ENCODE measurements at places on chromosomes 11 and 22.

GRCh38 chr11:19366992-19367709 lies 126.4 kb upstream of the E2F8 start:
- DNase-seq: no peak

- no peak for DNase-seq
These were observed 17.3 kb upstream of the RASD2 start for GRCh38 chr22:35523167-35523947.

- no peak for DNase-seq
These were observed 910 bp downstream of the CLTCL1 start for GRCh38 chr22:19290400-19291217.

DNA sequence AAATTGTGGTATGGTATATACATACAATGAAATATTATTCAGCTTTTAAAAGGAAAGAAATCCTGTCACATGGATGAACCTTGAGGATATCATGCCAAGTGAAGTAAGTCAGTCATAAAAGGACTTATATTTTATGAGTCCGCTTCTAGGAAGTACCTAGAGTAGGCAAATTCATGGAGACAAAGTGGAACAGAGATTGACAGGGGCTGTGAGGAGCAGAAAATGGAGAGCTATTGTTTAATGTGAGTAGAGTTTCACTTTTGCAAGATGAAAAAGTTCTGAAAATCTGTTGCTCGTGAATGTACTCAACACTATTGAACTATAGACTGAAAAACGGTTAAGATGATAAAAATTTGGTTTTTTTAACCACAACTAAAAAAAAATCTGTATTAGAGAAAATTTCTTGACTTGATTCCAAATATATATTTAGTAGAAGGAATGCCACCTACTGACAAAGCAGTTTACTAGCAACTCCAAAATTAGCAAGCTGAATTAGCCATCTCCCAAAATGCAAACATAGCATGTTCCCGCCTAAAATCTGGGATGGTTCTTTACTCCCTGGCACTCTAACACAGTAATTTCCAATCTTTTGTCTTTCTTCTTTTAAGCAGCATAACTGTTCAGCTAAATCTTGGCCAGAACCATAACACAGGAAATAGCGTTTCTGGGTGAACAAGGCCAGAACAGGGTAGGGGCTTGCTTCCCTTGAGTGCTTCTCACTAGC lies 1.5 kb downstream of the UFD1 start:
- DNase-seq: no peak

DNA sequence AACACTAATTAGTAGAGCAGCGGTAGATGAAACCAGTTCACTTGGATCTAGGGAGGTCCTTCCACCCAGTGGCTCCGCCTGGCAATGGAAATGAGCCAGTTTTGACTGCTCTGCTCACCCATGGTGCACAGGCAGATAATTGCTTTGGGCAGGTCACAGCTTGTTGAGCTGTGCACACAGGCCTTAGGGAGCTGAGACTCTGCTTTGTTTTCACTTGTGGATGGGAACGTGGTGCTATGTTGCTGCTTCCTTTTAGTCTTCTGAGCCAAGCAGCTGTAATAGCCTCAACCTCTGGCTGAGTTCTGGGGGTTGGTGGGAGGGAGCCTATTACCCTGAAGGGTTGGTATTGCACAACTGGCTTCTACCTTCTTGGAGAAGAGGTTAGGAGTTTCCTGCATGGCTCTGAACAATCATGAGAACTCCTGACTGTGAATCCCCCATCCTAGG lies 262.3 kb upstream of the MTNR1B start:
- DNase-seq: peak; percentile 99

- no peak for DNase-seq
These were observed 192.4 kb upstream of the NTM start for GRCh38 chr11:131178020-131178419.

GRCh38 chr11:72840780-72841179 lies 26.6 kb downstream of the ATG16L2 start:
- DNase-seq: no peak

DNA sequence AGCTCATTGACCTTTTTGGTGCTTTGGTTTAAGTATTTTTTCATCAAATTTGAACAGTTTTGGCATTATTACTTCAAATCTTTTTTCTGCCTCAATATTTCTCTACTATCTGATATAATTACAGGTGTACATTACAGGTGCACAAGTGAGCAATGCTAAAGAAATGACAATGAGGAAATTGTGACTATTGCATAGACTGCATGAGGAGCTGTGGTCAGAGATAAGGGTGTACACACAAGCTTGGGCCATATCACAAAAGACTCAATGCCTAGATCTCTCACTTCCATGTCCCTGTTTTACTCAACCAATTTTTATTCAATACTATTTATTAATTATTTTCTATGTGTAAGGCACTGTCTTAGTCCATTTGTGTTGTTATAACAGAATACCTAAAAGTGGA lies 251.0 kb upstream of the UBASH3B start:
- no peak for DNase-seq

GRCh38 chr11:60785136-60785535 lies at the start of gene MS4A10:
Gene MS4A10 (plus strand): TSS chr11:60785333. CDS start chr11:60790336, 5,003 bp downstream.
- DNase-seq: no peak

GRCh38 chr11:11171854-11172253 lies 181.2 kb downstream of the CSNK2A3 start:
- no peak for DNase-seq

GRCh38 chr22:36155702-36156101 lies 4.9 kb downstream of the APOL3 start:
- no peak for DNase-seq

- DNase-seq: no peak
These were observed 2.2 kb downstream of the MAFF start for GRCh38 chr22:38203855-38204514.

- no peak for DNase-seq
These were observed 3.1 kb downstream of the FAM118A start for GRCh38 chr22:45312856-45313255.

GRCh38 chr11:41377709-41378394 lies 81.6 kb downstream of the LRRC4C start:
- no peak for DNase-seq

DNA sequence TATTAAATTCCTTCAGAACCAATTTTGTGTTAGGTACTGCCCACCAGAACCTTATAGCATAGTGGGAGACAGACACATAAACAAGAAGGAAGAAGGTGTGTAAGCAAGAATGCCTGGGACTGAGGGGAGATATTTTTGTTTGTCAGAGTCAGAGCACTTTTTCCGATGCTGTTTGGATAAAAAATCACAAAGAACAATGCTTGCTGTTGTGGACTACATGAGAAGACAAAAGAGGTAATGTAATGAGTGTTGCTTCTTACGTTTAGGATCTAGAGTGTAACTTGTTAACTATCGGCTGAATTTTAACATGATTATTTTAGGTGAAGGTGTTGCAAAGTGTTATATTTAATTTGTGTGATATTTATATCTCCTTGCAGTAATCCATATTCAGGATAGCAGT lies 84.9 kb downstream of the ATM start:
- DNase-seq: no peak

- no peak for DNase-seq
These were observed 7.2 kb upstream of the CHST1 start for GRCh38 chr11:45672593-45672992.

GRCh38 chr11:77091146-77091940 lies 11.3 kb upstream of the OMP start:
- DNase-seq: no peak

DNA sequence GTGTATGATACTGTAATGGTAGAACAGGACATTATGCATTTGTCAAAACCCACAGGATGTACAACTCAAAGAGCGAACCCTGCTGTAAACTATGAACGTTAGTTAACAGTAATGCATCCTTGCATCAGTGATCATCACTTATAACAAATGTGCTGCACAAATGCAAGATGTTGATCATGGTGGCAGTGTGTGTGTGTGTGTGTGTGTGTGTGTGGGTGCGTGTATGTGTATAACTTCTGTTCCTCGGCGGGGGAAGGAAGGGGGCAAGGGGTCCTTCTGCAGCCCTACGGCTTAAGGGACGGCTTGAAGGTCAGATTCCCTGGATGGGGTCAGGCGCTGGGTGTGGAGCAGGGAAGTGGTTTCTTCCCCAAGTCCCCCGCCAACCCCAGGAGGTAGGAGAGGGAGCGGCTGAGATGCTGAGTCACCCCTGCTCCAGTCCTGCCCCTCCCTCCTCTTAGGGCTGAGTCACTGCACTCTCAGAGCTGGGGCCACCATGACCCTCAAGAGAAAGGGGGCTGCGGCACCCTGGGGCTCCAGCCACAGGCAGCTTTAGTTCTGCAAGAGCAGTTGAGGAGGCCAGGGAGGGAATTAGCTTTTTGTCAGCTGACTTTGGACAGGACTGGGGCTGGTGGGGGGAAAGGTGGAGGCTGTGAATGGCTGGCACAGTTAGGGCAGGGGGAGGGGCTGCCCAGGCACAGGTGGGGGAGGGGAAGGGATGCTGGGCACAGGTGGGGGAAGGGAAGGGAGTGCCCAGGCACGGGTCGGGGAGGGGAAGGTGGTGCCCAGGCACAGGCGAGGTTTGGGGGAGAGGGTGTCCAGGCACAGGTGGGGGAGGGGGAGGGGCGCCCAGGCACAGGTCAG lies 8.8 kb upstream of the CTSD start:
- DNase-seq: no peak

- DNase-seq: peak; percentile 97
These were observed 5.1 kb downstream of the POU2AF3 start for GRCh38 chr11:111303461-111303860.

DNA sequence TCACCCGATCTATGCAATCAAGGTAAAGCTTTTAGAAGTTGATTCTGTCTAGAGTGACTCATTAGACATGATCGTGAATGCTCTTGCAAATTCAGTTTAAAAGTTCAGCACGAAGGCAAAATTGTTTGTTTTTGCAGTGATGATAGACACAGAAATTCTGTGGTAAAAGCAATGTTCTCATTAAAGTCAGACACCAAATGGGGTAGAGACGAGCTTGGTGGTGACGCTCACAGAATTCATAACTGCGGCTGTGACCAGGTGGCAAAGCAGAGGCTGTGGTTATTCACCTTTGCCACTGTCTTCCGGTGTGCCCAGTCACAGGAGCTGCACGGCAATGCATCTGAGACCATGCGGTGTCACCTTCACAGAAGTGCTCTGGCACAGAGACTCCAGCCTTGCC lies 83.4 kb downstream of the WNT7B start:
- no peak for DNase-seq

DNA sequence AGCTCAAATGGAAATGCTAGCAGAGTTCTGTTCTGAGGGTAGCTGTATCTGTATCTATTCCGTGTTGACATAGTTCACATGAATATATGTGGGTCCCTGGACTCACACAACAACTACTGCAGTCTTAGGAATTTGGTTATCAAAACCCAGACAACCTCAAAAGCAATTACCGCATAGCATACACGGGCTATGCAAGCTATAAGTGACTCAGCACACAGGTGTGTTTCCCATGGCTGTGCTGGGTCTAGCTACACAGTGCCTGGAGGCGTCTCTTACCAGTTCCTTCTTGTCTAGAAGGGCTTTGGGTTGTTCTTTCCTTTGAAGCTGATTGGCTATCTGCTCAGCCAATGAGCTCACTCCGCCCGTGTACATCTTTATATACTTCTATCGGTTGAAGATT lies 98.2 kb upstream of the BID start:
- no peak for DNase-seq

- no peak for DNase-seq
These were observed 26.0 kb downstream of the IL10RA start for GRCh38 chr11:118012083-118012669.

DNA sequence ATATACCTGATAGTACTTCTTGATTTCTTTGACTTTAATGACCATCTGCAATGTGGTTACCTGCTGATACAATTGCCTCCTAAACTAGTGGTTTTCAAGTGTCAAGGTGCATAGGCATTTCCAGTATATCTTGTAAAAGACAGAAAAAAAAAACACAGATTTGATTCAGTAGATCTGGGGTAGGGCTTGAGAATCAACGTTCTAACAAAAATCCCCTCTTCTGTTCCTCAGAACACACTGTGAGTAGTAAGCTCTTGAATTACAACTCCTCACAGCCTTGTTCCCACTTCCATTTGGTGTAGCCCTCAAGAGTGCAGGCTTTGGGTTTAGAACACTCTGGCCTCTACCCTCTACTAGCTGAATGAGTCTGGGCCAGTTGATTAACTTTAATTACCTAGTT lies 78.0 kb upstream of the CTSC start:
- no peak for DNase-seq

DNA sequence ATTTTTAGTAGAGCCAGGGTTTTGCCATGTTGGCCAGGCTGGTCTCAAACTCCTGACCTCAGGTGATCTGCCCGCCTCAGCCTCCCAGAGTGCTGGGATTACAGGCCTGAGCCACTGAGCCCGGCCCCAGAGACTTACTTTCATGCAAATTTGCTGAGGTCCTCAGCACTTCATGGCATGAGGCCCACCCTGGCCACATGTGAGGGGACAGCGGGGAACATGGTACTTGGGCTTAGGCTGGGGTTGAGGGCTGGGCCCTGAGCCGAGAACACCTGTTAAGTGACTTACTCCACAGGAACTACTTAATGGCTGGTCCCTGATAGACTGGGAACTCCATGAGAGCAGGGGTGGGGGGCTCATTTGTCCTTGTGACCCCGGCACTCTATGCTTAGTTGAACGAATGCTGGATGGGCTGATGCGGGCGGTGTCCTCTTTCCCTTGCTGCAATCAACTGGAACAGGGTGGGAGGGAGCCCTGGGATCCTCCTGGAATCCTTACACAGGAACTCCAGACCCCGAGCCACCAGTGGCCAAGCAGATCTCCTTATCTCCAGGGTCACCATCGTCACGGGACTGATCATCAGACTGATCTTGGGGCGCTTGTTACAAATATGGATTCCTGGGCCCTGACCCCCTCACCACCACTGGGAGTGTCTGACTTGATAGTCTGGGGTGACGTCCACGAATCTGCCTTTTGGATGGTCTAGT lies 1.0 kb downstream of the VSIG10L2 start:
- DNase-seq: no peak

DNA sequence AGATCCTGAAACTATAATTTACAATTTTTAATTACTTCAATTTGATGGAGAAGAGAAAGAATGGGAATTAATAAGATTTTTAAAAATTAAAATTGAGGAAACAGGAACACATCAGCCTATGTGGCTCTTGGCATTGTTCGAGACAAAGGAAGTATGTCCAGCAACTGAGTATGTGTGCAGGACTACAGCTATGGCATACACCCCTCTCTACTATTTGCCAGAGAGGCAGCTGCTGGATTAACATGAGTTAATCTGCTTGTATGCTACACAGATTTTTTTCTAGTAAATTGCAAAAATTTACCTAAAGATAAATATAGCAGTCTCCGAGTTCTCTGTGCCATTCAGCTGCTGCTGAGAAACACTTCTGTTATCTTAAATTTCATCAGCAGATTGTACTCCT lies 70.6 kb downstream of the PHF21A start:
- DNase-seq: no peak

DNA sequence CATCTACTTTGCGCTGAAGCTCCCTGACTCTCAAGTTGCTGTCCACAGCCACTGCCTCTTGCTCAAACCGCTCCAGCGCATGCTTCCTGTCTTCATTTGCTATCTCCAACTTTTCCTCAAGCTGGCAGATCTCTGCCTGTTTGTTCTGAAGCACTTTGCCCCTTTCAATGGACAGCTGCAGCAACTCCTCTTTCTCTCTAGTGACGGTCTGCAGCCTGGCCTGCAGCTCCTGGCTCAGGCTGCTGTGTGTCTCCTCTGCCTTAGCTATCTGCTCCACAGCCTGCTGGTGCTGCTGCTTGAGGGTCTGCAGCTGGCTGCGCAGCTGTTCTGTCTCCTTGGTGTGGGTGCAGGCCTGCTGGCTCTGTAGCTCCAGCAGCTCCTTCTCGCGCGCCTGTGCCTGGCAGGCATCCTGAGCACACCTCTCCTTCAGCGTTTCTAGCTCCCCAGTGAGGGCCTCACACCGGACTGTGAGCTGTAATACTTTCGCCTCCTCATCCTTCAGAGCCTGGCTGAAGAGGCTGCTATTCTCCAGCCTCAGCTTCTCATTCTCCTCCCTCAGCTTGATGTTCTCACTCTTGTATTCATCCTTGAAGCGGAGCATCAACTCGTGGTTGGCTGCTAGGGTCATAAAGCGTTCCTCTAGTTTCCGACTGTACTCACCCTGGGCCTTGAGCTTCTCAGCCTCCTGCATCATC lies 723 bp downstream of the CCDC89 start:
- no peak for DNase-seq

All from DMS79 (cell line).